ENCODE measurements at places on chromosomes 5 and 9. TPM values are rescaled to one million over a fixed set of nuclear protein-coding genes. Genes with fewer than 3 reads are reported as not detected.

PCDHB5 gene
- total RNA-seq, result 0.39 TPM

SPINK1 gene
- total RNA-seq, result 0.26 TPM

BRINP1 gene
- 0.48 TPM for total RNA-seq

KCNV2 gene
- not detected for total RNA-seq

HAVCR1 gene
- total RNA-seq, result not detected

TOR4A gene
- total RNA-seq, result 38.1 TPM

PRDM9 gene
- total RNA-seq, result not detected

ANKRD31 gene
- total RNA-seq, result under 0.01 TPM

FBP1 gene
- not detected for total RNA-seq

FAM81B gene
- total RNA-seq, result not detected

IL7R gene
- total RNA-seq, result 0.48 TPM

CDX1 gene
- total RNA-seq, result not detected

ADGRV1 gene
- 0.32 TPM for total RNA-seq

EGFLAM gene
- 3.4 TPM for total RNA-seq

SURF6 gene
- 12.8 TPM for total RNA-seq

ZDHHC11B gene
- not detected for total RNA-seq

PDE8B gene
- total RNA-seq, result 0.13 TPM

LHX3 gene
- not detected for total RNA-seq

SLC4A9 gene
- not detected for total RNA-seq

PTTG1 gene
- 54.9 TPM for total RNA-seq

IL3 gene
- total RNA-seq, result not detected

ELL2 gene
- 39.6 TPM for total RNA-seq

SURF4 gene
- total RNA-seq, result 445 TPM

POU5F2 gene
- 0.13 TPM for total RNA-seq

TAF11L5 gene
- total RNA-seq, result not detected

SEMA6A gene
- 3.4 TPM for total RNA-seq

STC2 gene
- total RNA-seq, result 162 TPM

C9 gene
- total RNA-seq, result not detected

NR2F1-AS1 gene
- 25.6 TPM for total RNA-seq

SUSD3 gene
- total RNA-seq, result 1.8 TPM

MEIKIN gene
- not detected for total RNA-seq

OR13J1 gene
- total RNA-seq, result not detected

Measured in epithelial cell of alveolus of lung (primary cell).